ENCODE measurements at places on chromosomes 13 and 19.
A peak's percentile ranks its signal among the peaks of the same experiment; 100 is the strongest.

- no peak for DNase-seq
These were observed 1.0 kb downstream of the LILRA2 start for GRCh38 chr19:54574527-54575056.

GRCh38 chr13:113668491-113668971 lies 1.5 kb downstream of the GRK1 start:
- no peak for DNase-seq

DNA sequence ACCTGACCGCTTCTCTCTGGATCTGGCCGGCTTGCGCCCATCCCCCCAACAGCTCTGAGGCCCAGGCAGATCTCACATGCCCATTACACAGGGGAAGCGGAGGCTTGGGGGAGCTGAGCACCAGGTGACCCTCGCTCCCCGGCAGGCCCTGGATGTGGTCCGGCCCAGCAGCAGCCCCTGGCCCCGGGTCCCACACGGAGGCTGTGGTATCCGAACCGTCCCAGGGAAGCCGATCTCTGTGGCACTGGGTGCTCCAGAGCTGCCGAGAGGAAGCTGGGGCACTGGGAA lies 27.7 kb downstream of the SBNO2 start:
- no peak for DNase-seq

- DNase-seq, result no peak
These were observed 15.8 kb downstream of the PLIN4 start for GRCh38 chr19:4502282-4503131.

- DNase-seq, result peak; percentile 14
These were observed 18.3 kb downstream of the PRKCSH start for GRCh38 chr19:11453468-11454341.

- DNase-seq, result no peak
These were observed 13.7 kb downstream of the WBP4 start for GRCh38 chr13:41075034-41075433.

DNA sequence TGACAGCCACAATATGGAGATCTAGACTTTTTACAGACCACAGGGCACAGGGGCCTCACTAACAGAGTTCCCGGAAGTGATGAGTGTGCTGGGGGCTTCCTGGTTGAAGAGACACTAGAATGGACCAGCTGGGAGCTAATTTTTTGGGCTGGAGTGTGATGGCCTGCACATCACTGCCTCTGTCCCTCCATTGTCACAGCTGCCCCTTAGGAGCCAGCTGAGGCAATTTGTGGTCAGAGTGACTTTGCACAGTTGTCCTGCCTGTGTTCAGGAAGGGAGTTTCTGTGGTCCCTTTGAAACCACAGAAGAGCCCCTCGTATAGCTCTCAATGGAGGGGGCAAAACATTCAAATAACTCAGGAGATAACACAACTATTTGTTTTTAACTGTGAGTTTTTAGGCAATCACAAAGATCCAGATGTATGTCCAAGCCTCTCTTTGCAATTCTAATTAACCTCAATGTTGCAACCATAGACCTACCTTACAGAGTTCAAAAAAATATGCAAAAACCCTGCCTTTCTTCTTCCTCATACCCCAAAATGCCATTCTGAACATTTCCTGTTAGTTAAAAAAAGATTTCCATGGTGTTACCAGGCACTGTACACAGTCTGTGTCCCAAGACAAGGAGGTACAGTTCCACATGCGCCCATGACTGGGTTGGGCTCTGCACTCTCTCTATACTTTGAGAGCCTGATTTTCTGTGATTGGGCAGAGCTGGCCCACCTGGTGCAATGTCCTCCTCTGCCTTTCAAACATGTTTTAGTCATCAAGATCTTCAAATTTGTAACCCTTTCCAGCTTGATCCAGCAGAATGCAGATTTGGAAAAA lies 2.4 kb downstream of the ALOX5AP start:
- no peak for DNase-seq

GRCh38 chr19:1383312-1384084 lies at the start of gene NDUFS7:
TSS of gene NDUFS7 (plus strand) at chr19:1383907. CDS start at chr19:1383927, 20 bp downstream.
- DNase-seq, result peak; percentile 90

GRCh38 chr19:53158119-53158656 lies 665 bp downstream of the ZNF347 start:
- DNase-seq, result peak; percentile 8

DNA sequence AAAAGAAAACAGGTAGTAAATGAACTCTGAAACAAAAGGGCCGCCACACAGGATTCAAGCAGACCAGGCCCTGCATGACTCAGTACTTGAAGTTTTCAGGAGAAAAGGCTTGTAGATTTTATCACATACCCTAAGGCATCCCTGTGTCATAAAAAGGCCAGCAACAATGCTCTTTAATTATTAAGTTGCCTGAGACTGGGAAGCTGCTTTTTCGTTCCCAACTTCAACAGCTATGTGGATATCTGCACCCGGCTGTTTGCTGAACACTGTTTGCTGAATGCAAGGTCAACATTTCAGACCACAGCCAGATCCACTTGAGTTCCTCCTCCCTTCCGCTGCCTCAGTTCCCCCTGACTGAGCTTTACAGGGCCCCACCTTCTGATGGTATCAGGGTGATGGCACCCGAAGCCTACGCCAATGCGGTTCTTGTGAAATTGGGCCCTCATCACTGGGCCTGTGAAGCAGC lies 6.1 kb upstream of the ECH1 start:
- DNase-seq, result no peak

GRCh38 chr13:101455863-101456262 lies 3.4 kb downstream of the ITGBL1 start:
- no peak for DNase-seq

Data from activated T-cell treated with anti-CD3 and anti-CD28 coated beads for 48 hours (primary cell).